ENCODE measurements at places on chromosomes 11 and 22.

DNA sequence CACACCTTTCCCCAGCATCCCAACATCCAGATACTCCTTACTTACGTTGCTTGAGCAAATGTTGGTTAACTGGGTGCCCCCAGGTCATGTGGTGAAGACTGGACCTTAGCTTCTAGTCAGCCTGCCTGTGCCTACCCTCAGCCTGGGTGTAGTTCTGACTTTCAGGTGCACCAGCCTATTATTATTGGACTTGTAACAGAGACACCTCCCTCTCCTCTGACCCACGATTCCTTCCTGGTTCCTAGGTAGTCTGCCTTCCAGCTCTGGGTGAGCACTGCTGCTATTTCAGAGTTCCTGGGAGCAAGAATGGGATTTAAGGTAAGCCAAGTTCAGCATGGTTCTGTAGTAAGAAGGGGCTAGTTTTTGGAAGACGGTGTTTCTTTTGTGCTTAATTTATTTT lies 138.2 kb downstream of the DSCAML1 start:
- no peak for DNase-seq

GRCh38 chr11:34586488-34587281 lies 34.2 kb upstream of the EHF start:
- no peak for DNase-seq

- DNase-seq, result peak; percentile 26
Measured at GRCh38 chr22:32801537-32802236, at the start of gene TIMP3. TIMP3 (plus strand) TSS chr22:32801705; CDS start chr22:32802002, 297 bp downstream.

DNA sequence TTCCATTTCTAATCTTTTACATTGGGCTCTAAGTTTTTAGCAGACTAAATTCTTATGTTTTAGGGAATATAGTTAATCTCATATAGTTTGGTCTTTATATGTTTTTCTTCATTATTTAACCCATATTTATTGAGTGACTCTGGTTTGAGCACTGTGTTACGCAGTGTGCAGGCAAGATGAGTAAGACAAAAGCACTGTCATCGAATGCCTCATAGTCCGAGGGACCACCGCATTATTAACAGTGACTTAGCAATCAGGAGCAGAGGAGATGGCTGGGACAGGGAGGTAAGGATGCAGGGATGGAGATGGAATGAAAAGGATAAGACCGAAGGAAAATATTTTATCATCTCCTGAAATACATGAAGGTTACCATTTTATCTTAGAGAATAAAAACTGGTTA lies 65.2 kb upstream of the CTSC start:
- DNase-seq, result no peak

DNA sequence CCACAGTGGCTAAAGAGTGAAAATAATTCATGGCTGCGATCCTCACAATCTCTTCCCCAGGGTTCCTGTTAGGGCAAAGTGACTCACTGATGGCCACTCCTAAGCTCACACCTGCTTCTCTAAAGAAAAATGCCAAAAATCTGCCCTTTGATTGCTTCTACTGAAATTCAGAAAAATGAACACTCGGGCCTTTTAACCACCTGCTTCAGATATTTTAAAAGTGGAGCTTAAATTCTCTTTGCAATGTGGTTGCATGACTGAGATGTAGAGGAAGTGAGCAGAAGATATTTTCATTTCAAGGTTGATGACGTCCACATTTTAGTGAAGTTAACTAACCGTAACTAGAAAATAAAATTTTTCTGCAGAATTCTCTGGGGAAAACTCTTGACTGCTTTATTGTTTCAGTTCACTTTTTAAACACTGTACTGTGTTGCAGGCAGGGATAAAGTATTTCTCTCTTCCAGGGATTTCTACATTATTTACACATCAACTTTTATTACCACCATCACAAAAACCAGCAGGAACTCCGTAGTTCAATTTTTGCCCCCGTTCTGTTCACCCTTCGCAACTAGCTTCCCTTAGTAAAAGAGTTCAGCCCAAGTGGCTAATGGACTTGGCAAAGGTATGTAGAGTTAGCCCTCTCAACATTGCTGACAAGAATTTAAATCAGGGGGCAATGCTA lies 8.5 kb downstream of the RAB30 start:
- DNase-seq, result no peak

All from amygdala (tissue), 56 donors.